ENCODE measurements at places on chromosomes 2 and 18.

GRCh38 chr18:23519734-23520133, 16.4 kb downstream of the RMC1 start:
- DNase-seq, result no peak

- DNase-seq, result no peak
These were observed 239.4 kb upstream of the SPRED2 start for GRCh38 chr2:65671670-65672242.

DNA sequence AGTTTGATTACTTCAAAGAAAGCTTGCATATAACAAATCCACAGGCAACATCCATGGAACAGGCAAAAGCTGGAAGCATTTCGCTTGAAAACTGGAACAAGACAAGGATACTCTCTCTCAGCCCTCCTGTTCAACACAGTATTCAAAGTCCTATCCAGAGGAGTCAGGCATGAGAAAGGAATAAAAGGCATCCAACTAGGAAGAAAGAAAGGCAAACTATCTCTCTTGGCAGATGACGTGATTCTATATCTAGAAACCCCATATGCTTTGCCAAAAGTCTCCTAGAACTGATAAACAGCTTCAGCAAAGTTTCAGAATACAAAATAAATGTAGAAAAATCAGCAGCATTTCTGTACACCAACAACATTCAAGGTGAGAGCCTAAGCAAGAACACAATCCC, 34.1 kb upstream of the MC4R start:
- DNase-seq, result no peak

GRCh38 chr2:79887747-79888374, 375.0 kb downstream of the CTNNA2 start:
- peak; percentile 40 for DNase-seq

- no peak for DNase-seq
These were observed 187.5 kb downstream of the LTBP1 start for GRCh38 chr2:33134086-33134771.

All from NCI-H774 (cell line).